ENCODE measurements at places on chromosomes 4 and X.

GRCh38 chrX:56268888-56269287 is 36.7 kb downstream of the KLF8 start:
- no peak for DNase-seq

- no peak for DNase-seq
Measured at GRCh38 chr4:168724686-168725411, 228.0 kb downstream of the PALLD start.

DNA sequence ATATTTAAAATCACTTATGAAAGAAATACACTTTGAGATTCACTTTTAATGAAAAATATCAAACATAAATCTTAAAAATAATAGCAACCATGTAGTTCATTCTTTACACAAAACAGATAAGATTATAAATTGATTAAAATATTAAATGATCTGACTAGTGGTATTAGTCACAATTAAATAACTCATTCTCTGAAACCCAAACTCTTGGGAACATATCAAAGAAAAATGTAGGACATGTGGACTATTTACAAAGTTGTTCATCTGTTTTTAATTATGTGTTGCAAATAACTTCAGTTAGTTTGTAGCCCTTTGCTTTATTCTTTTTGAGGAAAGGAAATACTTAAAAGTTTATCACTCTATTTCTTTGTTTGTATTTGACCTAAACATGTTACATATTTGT is 9.5 kb upstream of the GUCY1A1 start:
- no peak for DNase-seq

GRCh38 chr4:36244257-36245082 is at the start of gene ARAP2:
Gene ARAP2 (minus strand): TSS chr4:36244514. CDS start chr4:36229486, 15,028 bp downstream.
- peak; percentile 57 for DNase-seq

- DNase-seq = no peak
Measured at GRCh38 chr4:174275101-174275500, 8.4 kb downstream of the FBXO8 start.

DNA sequence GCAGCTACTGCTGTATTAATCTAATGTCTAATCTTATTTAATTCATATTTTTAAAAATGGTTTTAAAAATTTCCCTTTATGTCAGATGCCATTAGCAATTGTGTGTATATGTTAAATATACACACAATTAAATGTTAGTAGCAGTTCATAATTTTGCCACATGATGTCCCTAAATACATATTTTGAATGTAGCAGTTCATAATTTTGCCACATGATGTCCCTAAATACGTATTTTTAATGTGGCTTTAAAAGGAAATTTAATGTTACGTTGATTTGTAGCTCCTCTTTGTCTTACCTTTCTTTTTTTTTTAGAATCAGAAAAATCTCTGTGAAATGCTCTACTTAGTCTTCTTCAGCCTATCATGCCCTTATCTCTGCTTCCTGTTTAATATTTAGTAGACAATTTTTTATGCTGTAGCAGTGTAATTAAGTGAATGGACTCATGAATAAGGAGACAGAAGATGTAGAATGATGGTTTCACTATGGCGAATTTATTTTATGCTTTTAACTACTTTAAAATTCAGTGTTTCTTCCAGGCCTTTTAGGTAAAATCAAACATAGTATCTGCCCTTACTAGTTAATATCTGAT is 26.1 kb downstream of the RBM46 start:
- no peak for DNase-seq

DNA sequence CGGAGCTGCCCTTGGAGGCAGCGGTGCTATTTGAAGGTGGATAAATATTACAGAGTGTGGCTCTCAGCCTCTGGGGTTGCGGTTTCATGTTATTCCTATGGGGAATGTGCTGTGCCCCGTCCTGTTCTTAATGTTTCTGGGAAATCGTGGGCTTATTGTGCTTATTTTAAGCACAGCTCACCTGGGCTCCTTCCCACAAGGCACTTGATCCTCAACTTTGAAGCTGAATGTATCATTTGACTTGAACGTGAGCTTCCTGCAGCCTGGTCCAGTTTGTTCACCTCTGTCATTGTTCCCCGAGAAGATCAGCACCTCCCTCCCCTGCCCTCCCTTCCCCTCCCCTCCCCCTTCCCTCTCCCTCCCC is 3.9 kb downstream of the SORCS2 start:
- DNase-seq = no peak

- no peak for DNase-seq
Measured at GRCh38 chrX:81201071-81201470, 642 bp downstream of the HMGN5 start.

DNA sequence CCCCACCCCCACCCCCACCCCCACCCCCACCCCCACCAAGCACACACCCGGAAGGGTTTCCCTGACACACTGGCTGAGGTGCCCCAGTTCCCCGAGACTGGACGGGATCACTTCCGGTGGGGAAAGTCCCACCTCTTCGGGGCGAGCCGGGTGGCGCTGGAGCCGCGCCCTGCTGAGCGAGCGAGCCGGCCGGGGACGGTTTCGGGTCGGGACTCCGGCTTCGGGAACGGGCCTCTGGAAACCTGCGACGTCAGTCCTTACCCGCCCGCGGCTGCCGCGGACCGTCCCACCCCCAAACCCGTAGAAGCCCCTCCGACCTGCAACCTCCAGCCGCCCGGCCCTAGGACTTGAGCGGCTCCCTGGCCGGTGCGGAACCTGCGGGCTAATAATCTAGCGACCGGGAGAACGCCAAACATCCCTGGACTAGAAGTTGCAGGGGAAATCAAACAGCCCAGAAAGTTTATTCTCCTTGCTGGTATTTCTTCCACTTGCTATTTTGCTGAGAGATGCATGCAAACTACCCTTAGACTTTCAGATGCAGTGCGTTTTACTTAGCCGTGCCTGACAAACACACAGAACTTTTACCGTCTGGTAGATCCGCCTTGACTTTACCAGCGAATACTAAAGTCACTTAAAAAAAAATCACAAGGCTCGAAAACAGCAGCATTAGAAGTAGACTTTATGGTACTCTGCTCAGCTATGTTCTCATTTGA is 991 bp downstream of the RAP2C start:
- DNase-seq = peak; percentile 61

DNA sequence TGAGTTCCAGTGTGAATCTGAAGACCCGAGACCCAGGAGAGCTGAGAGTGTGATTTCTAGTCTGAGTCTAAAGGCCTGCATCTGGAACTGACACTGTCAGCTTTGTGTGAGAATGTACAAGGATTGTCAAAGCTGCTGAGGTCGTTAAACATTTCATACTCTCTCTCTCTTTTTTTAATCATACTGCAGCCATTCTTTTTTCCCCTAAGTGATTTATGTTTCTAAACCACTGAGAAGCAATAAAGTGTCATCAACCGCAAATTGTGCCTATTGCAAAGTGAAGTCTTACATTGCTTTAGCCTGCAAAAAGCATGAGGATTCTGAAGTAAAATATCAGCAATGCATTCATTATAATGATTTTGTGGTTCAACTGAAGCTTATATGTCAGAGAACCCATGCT is 106.0 kb downstream of the ASMT start:
- DNase-seq = no peak

- no peak for DNase-seq
Measured at GRCh38 chr4:75087865-75088264, 154.9 kb downstream of the PARM1 start.

DNA sequence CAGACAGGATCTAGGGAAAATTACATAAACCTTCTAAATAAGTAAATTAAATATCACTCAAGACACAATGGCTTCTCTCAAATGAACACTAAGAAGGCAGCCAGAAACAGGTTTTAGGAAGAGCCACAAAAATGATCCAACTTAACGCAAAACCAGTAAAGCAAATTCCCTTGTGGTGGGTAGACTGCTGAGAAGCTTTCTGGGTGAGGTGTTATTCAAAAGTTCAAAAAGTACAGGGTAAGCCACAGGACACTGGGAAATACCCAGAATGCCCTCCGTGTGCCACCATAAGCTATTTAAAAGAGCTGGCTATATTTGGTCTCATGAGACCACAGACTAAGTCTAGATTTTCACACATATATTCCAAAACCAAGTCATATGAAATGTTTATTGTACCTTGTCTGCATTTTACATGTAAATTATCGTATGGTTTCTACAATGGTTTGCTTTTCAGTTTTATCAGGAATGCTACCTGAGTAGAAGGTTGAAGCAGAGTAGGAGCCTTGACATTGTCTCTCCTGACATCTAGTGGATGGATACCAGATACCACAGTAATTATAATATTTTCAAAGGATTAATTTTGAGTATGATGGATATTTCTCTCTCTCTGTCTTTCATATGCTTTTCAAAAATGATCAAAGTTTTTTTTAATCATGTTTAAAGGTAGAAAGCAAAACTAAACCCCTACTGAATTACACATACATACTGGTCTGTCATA is 109.3 kb upstream of the KLHL13 start:
- DNase-seq = no peak

- no peak for DNase-seq
Measured at GRCh38 chrX:15988661-15989603, 134.3 kb upstream of the AP1S2 start.

- DNase-seq = no peak
Measured at GRCh38 chr4:55768291-55768690, 51.3 kb upstream of the EXOC1L start.

- DNase-seq = no peak
Measured at GRCh38 chr4:152962150-152962549, 26.0 kb downstream of the FHDC1 start.

DNA sequence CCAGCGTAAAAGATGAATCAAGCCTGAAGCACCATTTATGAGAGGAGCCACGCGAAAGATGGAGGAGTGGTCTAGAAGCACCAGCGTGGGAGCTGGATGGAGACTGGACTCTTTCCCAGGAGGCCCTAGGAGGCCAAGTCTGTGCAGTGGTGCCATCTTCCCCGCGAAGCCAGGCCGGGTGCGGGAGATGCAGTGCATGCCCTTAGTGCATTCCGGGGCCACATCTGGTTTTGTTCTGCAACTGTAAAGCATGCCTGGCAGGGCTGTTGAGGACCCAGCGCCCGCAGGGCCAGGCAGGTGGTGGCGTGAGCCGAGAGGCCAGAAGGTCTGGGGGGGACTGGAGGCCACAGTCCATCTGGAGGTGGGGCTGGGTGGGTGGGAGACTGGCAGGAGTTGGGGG is 78.6 kb upstream of the ADRA2C start:
- DNase-seq = no peak

DNA sequence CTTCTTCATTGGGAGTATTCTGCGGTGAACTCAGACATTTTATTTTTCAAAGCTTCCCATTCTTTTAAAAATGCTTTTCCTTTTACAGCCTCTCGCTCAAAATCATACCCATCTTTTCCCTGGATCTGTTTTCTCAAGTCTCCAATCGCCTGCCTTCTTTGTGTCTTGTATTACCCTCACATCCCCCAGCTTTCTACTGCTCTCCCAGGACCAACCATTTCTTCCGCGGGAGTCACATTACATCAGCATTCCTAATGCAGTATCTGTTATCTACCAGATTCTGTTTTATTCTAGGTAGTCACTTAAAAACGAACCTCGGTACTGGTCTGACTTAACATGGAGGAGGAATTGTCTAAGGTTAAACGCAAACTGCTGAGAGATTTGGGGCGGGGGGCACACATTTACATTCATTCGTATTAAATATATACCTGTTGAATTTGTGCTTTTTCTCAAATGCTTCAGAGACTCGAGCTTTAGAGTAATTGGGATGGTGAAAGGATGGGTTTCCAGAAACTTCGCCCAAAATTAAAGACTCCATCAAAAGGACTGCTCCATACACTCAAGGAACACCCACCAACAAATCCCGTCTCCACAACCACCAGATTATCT is 493 bp upstream of the UCHL1 start:
- DNase-seq = no peak

- DNase-seq = no peak
Measured at GRCh38 chrX:44784241-44784640, 59.6 kb upstream of the DUSP21 start.

DNA sequence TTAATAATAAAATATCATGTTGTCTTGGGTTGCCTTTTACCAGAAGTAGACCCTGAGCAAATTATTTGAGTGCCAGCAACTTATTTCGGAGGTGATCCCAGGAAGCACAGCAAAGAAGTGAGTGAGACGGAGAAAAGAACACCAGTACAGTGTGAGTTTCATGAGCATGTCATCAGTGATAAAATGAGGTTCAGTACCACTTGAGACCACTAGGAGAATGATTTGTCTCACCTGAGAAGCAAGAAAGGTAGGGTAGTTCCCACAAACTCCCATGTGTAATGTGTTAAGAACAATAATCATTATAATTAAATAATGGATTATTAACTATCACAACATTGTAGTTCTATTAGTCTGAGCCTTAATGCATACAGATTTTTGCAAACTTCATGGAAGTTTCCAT is 112.8 kb upstream of the DMD start:
- DNase-seq = no peak

- DNase-seq = no peak
Measured at GRCh38 chrX:38678183-38678582, 116.8 kb downstream of the TSPAN7 start.

DNA sequence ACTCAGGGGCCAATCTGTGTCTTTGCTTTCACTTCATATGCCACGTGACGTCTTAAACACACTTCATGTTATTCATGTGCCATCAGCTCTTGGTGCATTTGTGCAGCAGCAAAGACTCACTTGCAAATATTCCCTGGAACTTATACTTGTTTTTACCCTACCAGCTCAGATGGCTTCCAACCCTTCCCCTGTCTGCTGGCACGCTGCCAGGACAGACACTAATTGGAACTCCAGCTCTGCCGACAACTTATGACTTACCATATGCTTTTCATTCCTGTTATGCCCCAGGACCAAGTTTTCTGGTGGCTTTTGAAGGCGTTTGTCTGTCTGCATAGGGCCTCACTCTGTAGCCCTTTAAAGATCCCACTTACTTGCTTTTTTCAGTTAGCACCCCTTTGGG is 261.7 kb upstream of the GNPDA2 start:
- DNase-seq = no peak

DNA sequence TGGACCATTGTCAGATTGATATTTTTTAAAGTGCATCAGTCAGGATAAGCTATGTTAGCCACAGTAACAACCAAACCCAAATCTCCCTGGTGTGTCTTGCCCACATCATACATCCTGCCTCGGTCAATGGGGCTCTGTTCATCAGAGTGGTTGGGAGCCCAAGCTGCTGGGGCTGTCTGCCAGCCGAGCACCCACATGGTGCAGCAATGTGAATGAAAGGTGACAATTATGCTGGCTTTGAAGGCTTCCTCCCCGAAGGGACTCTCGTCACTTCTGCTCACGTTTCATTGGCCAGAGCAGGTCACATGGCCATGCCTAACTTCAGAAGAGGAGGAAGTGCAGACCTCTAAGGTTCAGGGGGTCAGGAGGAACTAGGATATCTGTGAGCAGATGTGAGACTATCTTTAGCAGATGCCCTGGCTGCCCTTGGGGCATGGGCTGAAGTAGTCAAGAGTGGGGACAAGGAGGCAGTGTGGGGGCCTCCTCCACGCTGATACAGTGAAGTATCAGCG is 1.3 kb upstream of the JAKMIP1 start:
- DNase-seq = no peak

GRCh38 chr4:53579826-53580225 is 11.5 kb downstream of the LNX1 start:
- no peak for DNase-seq
